Fibroblast of skin of right biceps (primary cell): ENCODE measurements at places on chromosomes 3 and 15.

- DNase-seq = no peak
These were observed 43.7 kb downstream of the CHCHD6 start for GRCh38 chr3:126747768-126748167.

GRCh38 chr3:94083261-94083660, 20.4 kb downstream of the NSUN3 start:
- DNase-seq = no peak

GRCh38 chr15:63891768-63892133, 58.0 kb upstream of the HERC1 start:
- DNase-seq = no peak

GRCh38 chr3:77446084-77446483, 406.2 kb downstream of the ROBO2 start:
- no peak for DNase-seq

DNA sequence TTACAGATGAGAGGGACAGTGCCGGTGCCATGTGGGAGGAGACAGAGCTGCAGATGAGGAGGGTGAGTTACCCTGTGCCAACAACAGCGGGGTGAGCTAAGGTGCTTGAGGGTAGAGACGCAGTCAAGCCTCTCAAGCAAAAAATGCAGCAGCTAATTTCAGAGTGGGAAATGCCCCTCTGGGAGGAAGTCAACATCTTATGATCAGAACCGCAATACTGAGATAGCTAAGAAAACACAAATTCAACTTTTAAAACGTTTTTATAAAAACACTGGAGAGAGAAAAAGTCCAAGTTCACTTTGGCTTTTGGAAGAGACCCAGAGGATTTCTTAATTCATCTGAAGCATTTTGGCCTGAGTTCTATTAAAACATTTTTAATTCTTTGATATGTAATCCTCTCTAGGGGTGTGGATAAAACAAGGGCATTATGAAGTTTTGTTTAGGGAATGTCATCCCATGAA, 319.2 kb downstream of the SLC9A9 start:
- DNase-seq = no peak

- peak; percentile 82 for DNase-seq
These were observed 53.8 kb downstream of the CDCP1 start for GRCh38 chr3:45092132-45093031.

DNA sequence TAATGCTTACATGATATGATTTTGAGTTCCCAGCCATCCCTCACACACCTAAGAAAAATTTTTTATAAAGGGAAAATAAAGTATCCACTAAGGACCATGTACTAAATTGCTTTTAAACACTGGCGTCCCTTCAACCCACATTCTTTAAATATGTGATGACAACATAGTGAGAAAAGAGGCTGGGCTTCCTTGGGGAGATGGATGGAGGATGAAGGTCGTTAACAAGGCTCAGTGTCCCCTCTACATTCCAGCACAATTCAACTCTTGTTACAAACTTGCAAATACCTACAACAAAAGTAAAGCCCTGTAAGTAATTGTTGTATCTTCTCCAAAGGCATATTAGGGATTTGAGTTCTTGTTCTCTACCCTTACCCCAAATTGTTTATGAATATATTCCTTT, 87.2 kb upstream of the SLC4A7 start:
- DNase-seq = peak; percentile 33

DNA sequence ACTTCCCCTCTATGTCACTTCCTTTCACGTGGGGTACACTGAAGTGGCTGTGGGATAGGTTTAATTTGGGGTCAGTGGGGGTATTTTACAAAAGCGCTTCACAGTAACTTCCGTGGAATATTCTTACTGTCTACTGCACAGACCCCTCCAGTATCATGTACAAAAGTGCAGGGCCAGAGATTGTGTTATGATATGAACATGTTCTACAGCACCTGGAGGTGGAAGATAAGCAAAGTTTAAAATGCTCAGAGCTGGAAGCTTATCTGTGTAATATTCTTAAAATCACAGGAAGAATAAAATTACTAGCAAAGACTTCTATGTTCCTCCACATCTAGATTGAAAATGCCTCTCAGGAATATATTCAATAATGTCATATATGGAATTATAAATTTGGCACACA, 84.1 kb upstream of the TRIM42 start:
- no peak for DNase-seq

DNA sequence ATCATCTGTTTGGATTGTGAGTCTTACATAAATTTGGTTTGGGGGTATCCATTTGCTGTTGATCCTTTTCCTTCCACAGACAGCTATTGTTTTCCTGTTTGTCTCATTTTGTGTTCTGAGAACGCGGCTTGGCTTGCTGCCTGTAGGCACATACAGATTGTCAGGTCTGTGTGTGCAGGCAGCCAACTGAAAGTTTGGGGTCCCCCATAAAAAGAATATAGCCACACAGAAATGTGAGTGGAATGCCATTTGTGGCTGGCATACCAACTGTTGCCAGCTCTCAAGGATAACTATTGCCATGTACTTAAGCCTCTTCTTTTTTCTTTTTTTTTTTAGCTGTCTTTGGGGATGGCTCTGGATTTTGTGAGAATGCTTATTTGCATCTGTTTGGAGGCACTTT, 1308.0 kb downstream of the ROBO1 start:
- DNase-seq = no peak

DNA sequence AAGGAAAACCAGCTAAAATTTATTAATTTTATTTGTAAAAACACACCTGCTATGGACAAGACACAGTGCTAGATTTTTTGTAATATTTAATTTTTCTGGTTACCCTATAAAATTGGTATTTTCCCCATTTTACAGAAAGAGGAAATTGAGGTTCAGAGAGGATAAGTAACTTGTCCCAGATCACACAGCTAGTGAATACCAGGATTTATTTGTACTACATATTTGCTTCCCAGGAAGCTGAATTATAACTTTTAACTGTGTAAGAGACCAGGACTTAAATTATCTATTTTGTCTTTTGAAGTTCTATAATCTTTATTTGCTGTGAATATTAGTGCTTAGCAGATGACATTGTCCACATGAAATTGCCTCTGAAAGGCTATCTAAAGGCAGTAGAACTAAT, 49.7 kb downstream of the MAP2K5 start:
- no peak for DNase-seq

- no peak for DNase-seq
These were observed 534 bp upstream of the UBE2E1 start for GRCh38 chr3:23805210-23805632.

GRCh38 chr3:194407423-194407822, 8.4 kb upstream of the GP5 start:
- peak; percentile 56 for DNase-seq

- peak; percentile 51 for DNase-seq
These were observed 56.5 kb downstream of the CLDN1 start for GRCh38 chr3:190265796-190266195.

GRCh38 chr3:157610876-157611535, 107.8 kb upstream of the VEPH1 start:
- no peak for DNase-seq

DNA sequence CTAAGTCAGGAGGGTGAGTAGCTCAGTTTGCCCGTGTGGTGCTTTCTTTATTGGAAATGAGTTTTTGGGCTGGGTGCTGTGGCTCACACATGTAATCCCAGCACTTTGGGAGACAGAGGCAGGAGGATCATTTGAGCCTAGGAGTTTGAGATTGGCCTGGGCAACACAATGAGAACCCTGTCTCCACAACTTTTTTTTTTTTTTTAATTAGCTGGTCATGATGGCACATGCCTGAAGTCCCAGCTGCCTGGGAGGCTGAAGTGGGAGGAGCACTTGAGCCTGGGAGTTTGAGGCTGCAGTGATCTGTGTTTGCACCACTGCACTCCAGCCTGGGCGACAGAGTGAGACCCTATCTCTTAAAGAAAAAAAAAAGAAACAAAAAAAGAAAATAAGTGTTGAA, 174.9 kb downstream of the NSMCE3 start:
- DNase-seq = no peak

GRCh38 chr3:30112902-30113484, 493.4 kb upstream of the TGFBR2 start:
- peak; percentile 60 for DNase-seq

DNA sequence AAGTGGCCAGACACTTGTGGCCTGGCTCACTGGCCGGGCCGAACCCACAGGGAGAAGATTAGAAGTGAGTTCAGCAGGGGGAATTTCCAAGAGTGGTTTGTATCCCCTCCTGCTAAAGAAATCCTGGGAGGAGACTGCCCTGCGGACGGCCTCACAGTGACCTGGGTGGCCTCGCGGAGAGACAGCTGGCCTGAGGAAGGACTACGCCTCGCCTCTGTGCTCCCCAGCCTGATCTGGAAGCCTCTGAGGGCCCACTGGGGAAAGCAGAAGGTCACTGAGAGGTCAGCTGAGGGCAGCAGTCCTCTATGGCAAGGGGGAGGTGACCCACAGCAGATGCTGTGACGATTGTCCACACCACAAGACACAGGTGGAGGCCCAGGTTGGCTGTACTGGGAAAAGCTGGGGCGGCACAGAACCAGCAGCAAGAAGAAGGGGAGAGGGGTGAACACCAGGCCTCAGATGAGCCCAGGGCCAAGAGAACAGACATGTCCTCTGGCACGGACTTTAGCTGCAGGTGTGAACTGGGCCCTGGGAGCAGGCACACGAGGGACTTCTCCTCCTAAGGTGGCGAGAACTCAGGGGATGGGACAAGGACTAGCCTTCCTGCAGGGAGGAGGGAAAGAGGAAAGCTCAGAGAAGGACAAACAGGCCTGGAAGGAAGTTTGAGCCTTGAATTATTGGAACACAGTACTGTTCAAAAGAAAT, 37.2 kb upstream of the DLG1 start:
- DNase-seq = no peak
